ENCODE measurements at places on chromosomes 2 and 18.

GRCh38 chr2:9560628-9561027 is 5.0 kb upstream of the ADAM17 start:
- DNase-seq = no peak

DNA sequence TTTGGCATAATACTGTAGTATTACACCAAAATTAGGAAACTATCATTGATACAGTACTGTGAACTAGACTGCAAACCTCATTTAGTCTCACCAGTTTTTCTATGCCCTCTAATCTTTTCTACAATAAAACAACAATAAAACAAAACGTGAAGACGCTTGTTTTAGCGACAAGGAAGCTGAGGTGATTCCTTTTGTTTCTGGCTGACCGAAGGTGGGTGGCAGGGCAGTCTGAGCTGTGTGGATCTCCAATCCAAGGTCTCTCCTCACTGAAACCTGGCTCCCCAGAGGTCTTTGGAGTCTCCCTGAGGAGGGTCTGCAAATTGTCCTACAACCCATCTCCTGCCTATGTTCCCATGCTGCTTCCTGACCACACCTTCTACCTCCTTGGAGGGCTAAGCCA is 59.3 kb downstream of the ARMC9 start:
- no peak for DNase-seq

DNA sequence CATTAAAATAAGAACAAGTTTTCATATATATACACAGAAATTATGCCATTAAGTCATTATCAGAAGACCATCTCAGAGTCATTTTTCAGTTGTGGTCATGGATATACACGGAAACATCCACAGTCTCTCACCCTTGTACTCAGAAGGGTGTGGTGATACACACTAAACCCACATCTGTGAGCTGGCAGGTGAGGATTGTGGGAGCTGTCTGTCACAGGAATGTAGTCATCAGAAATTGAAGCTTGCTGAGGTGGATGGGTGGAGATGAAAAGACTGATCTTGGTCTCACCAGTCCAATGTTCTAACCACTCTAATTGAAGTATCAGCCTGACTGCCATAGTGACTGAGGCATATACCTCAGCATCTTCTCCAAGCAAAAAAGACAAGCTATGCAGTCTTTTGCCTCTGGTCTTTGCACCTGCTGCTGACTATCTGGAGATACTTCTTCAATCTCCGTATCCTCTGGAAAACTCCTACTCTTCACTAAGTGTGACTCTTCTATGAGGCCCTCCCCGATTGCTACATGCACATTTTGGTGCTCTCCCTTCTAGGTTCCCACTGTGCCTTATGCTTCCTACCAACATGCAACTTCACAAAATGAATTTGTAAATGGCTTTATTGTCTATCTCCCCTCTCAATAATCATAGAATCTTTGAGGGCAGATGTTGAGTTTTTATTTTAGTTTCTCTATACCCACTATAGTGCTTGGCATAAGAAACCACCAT is 232.8 kb downstream of the DYM start:
- DNase-seq = no peak

DNA sequence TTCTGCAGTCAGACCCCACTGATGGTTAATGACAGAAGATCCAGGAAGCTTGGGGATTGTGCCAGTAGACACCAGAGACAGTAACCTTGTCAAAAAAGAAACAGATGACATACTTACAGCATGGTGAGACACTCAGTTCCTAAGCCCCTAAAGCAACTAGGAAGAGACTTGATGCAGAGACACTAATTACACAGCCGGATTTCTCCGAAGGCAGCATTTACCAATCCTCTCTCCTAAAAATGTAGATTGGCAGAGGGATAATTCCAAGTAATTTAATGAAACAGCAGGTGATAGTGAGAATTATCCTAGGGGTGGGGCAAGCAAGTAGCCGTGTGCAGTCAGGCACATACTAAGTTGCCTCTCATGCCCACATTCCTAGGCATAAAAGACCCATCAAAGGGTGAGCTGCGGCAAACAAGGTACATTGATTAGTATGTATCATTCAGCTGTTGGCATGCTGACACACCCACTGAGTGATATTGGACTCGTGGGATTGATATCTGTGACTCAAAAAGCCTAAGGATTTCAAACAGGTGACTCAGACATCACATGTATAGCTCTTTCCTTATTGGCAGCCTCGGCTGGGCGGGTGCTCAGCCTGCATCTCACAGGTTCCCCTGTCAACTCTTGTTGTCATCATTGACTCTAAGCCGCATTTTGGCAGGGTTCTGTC is 296.7 kb upstream of the ATP5MC3 start:
- DNase-seq = no peak

All from H4 (cell line).